ENCODE measurements at places on chromosomes 3 and 15.

DNA sequence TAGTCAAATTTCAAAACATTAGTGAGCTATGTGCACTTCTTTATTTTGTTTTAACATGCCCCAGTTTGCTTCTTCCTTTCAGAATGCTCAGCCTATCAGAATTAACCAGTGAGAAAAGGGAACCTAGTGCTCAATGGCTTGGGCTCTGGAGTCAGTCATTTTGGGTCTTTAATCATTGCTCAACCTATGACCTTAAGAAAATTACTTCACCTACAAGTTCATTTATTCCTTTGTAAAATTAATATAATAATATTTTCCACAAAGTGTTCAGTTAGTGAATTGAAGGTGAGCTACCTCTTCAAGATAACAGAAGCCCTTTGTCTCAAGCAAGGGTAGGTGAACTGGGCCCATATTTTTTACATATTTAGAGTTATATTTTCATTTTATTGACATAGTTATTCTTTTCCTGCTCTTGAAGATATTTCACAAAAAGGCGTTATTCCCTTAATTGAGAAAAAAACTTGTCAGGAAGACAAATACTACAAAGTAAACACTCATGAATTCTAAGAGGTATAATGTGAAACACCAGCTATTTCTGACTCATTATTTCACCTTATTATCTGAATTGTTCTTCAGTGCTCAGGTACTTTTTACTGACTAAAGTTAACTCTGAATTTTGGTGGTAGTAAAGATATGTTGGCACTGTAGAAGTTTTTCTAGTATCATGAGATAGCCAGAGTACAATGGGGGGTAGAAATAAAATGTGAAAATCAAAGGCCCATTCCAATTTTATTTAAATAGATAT lies 415.5 kb downstream of the NAALADL2 start:
- DNase-seq = no peak

GRCh38 chr15:71708051-71708429 lies 102.3 kb upstream of the NR2E3 start:
- no peak for DNase-seq

- no peak for DNase-seq
These were observed 137.3 kb upstream of the KBTBD8 start for GRCh38 chr3:66860771-66861170.

- no peak for DNase-seq
These were observed 54.1 kb downstream of the MGA start for GRCh38 chr15:41714291-41714690.

DNA sequence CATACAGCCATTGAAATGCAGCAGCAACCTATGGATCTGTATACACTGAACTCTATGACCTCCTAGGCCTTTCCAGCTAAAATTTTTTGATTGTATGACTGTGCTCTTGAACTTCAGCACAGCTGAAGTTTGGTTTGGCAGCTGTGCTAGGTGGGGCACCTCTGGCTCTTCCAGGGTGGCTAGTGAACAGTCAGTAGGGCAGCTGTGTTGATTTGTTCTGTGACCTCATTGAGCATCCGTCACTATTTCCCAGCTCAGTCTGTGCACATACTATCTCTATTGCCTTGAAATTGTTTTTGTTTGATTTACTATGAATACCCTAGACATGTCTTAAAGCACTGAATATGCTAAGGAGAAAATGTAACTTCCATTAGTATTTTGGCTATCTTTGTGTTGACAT lies 363.2 kb upstream of the NAALADL2 start:
- DNase-seq = peak; percentile 2

All from fibroblast of skin of right quadriceps (primary cell).